Ovary (tissue), 10 donors: ENCODE measurements at places on chromosomes 4 and X. TPM values are rescaled to one million over a fixed set of nuclear protein-coding genes. Genes with fewer than 3 reads are reported as not detected.
A peak's percentile ranks its signal among the peaks of the same experiment; 100 is the strongest.

GRCh38 chrX:13366698-13367097, 46.8 kb upstream of the ATXN3L start:
- DNase-seq, result no peak
- H3K4me3 ChIP-seq, result no peak overlapping the region
- no peak overlapping the region for H3K27ac ChIP-seq
- H3K27me3 ChIP-seq, result no peaks in the 10 kb centered on the region

Gene NHS
- total RNA-seq, result 4.1 TPM

DNA sequence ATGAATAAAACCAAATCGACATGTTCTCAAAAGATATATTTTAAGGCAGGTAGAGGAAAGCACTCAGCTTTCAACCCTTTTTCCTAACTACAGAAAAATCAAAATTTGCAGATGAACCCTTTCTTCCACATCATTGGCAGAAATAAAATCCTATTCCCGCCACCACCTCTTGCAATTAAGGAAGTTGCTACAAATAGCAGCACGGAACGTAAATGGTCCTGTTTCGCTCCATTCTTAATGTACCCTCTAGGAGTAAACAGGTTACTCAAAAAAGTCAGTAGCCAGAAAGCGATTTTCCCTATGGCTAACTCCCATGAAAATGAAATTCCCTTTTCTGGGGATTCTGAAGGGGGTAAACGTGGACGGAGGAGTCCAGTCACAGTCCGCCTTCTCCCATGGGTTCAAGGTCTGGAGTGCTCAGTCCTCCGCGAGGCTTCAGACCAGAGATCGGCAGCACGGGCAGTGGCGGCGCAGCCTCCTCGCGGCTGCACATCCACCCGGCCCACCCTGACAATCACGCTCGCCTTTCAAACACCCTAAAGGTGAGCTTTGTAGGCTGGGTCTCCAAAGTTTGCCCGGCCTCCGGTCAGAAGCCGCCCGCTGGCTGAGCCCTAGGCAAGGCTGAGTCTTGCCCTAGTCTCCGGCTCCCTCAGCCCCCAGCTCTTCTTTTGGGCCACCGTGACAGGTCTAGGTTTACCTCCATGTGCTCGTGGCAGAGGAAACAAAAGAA, 1.8 kb downstream of the ATP11C start:
- H3K4me1 ChIP-seq, result peaks cover 2% of the 10 kb centered on the region
- H3K4me3 ChIP-seq, result peak overlapping the region; percentile 60
- DNase-seq, result peak; percentile 29
- H3K27ac ChIP-seq, result no peak overlapping the region

GRCh38 chr4:37793562-37793961, 32.9 kb upstream of the PGM2 start:
- no peaks in the 10 kb centered on the region for H3K27me3 ChIP-seq
- DNase-seq, result no peak
- H3K27ac ChIP-seq, result no peak overlapping the region
- no peaks in the 10 kb centered on the region for H3K36me3 ChIP-seq

Gene CD38
- total RNA-seq, result 0.66 TPM

- no peak overlapping the region for H3K4me3 ChIP-seq
- H3K27ac ChIP-seq, result no peak overlapping the region
- H3K27me3 ChIP-seq, result no peaks in the 10 kb centered on the region
- no peak for DNase-seq
- no peaks in the 10 kb centered on the region for H3K36me3 ChIP-seq
Observed at GRCh38 chr4:127347936-127348335, 284.8 kb upstream of the INTU start.

DNA sequence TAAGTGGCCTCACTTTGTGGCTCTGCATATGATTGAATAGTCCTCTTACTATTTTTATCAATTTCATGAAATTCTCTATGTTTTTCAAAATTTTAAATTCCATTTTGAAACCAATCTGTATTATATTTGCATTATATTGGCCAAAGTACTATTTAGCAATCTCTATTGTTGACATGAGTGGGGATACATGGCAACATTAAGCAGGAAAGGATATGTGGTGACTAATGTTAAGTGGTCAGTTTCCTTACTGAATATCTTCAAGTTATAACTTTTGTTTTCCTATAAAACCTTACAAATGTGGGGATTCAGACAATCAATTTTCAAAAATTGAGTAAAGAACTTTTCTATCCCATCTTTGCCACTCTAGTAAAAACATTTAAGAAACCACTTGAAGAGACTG, 10.2 kb downstream of the BBS7 start:
- H3K36me3 ChIP-seq, result no peaks in the 10 kb centered on the region
- DNase-seq, result no peak
- H3K27me3 ChIP-seq, result no peaks in the 10 kb centered on the region
- H3K4me3 ChIP-seq, result no peak overlapping the region
- no peak overlapping the region for H3K27ac ChIP-seq
